ENCODE measurements at places on chromosomes 5 and 9.

DNA sequence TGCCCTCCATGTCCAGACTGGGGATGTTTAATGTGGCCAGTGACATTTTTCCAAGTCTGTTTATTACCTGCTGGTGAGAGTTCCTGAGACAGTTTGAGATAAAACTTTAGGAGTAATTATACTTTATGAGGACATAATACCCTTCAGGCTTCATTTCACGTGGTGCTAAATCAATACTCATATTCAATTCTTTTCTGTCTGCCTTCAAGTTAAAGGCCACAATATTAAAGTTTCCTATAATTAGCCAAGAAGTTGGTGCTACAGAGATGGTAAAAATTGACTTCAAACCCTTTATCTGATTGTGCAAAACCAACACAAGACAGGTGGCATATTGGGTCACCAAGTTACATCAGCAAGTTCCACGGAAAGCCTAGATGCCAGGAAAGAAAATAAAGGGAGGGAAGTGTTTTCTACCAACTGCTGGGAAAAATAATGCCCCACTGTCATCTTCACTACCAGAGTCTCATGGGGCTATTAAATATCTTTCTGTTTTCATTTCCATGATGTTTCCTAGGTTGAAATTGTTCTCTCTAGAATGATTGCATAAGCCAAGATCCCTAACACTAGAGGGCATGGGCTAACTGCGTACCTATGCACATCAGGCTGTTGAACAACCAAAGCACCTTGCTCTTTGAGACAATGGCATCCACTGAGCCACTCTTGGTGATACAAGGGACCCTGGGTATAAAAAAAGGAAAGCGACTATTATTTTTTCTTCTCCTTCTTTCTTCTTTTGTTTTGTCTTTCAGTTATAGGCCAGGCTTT lies 68.7 kb downstream of the INSYN2B start:
- DNase-seq: no peak

DNA sequence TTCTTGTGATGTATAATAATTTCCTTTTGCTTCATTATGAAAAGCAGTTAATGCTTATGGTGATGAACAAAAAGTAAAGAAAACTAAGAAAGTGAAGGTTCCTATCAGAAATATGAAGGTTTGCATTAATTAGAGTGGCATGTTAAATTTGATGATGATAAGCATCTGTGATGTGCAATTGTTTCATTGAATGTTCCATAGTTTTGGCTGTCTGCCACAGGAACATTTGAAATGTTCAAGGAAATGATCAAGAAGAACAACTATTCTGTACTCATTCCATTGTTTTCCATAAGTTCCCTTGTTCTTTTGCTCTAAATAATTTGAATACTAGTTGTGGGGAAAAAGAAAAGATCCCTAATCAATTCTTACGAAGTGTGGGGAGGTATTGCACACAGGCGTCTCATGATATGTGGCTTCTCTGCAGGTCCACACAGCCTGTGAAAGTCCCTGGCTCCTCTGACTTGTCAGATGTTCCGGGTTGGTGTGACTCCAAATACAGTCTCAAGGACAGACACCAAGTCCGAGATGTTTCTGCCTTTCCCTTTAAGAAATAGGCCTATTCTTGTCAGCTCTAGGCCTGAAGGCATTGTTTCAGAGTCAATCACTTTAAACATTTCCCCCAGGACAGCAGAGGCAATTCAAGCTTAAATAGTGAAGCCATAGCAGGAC lies 152.6 kb upstream of the MAST4 start:
- no peak for DNase-seq

GRCh38 chr5:55385227-55385626 lies 77.4 kb downstream of the MTREX start:
- no peak for DNase-seq

GRCh38 chr9:133349965-133350616 lies 2.1 kb downstream of the RPL7A start:
- no peak for DNase-seq

All from stimulated activated effector memory CD8-positive, alpha-beta T cell treated with anti-CD3 and anti-CD28 coated beads, Interleukin-12 subunit alpha, Interleukin-12 subunit beta, amount 100 ng/mL, for 72 hours (primary cell).